Astrocyte (in vitro differentiated cells and primary cell): ENCODE measurements at places on chromosomes 2 and 18. TPM values are rescaled to one million over a fixed set of nuclear protein-coding genes. Genes with fewer than 3 reads are reported as not detected.

DNA sequence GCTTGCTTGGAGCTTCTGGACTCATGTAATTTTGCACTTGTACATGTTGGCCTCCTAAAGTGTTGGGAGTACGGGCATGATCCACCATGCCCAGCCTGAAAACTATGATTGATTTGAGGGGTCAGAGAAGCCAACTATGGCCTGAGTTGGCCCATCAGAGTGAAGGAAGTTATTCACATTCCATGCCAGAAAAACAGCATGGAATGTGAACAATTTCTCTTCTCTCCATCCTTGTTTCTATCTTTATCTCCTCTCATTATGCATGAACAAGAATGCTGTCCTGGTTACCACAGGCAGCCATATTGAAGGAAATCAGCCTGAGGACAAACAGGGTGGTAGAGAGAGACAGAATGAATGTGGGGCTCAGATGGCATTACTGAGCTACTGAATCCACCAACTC is 3.5 kb upstream of the CD226 start:
- H3K36me3 ChIP-seq, result no peaks in the 10 kb centered on the region
- peaks cover 3% of the 10 kb centered on the region for H3K4me1 ChIP-seq
- H3K4me3 ChIP-seq, result no peak overlapping the region
- peak; percentile 70 for DNase-seq
- no peaks in the 10 kb centered on the region for H3K27me3 ChIP-seq

The MC2R gene
- not detected in 2 replicates for total RNA-seq

The MYO5B gene
- 7.2 and 8.3 TPM in 2 replicates for total RNA-seq

DNA sequence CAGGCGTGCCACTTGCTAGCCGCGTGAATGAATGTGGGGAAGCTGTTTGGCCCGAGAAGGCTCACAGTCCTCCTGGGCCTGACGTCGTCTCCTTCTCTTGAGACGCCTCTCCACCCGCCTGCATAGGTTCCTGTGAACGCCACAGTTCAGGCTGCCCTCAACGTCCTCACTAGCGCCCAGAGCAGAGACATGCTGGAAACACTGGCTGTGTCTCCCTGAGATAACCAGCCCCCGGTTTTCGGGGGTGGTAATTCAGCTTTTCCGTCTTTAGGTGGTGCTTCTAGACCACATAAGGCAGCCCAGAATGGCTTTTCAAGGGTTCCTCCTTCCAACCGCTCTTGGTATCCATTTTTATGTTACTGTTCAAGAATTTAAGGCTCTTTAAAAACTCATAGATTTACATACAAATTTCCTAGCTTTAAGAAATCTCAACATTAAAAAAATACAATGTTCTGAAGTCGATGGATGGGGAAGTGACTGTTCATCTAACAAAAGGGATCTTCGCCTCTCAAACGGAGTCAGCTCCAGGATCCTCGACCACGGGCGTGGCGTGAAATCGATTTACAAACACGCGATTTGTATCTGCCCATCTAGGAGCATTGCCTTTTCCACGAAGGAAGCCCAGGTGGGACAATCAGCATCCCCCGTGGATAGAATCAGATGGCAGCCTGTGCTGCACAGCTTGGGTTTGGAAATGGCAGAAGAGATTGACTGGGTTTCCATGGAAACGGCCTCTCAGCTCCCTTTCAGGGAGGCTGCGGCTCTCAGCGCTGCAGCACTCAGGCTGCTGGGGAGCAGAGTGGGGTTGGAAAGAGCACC is 110.6 kb upstream of the PXDN start:
- DNase-seq, result peak; percentile 50
- H3K36me3 ChIP-seq, result no peaks in the 10 kb centered on the region
- H3K4me1 ChIP-seq, result peaks cover 4% of the 10 kb centered on the region

GRCh38 chr2:71423817-71424420 is 29.4 kb upstream of the DYSF start:
- H3K4me3 ChIP-seq, result no peak overlapping the region
- no peak for DNase-seq
- H3K4me1 ChIP-seq, result no peaks in the 10 kb centered on the region
- H3K36me3 ChIP-seq, result peaks cover 30% of the 10 kb centered on the region
- no peaks in the 10 kb centered on the region for H3K27me3 ChIP-seq
- no peak overlapping the region for H3K27ac ChIP-seq

DNA sequence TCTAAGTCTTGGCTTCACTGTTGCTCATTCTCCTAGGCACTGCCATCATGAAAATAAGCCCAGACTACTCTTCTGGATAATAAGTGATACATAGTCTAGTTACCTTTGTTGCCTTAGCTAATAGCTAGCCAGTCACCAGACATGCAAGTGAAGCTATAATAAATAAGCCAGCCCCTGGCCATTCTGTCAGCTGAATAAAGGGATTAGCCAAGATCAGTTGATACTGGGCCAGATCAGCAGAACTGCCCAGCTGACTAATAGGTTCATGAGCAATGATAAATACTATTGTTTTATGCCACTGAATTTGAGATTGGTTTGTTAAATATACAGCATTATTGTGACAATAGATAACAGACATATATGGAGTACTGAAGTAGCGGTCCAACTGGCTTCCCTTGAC is 8.0 kb upstream of the C2orf69 start:
- H3K36me3 ChIP-seq, result no peaks in the 10 kb centered on the region
- no peak overlapping the region for H3K27ac ChIP-seq
- H3K4me1 ChIP-seq, result no peaks in the 10 kb centered on the region
- no peak for DNase-seq

The CD8B2 gene
- not detected in 2 replicates for total RNA-seq

The GRHL1 gene
- total RNA-seq, result 2.5 and 4.1 TPM in 2 replicates

The CUL3 gene
- 78.2 and 95.5 TPM in 2 replicates for total RNA-seq

GRCh38 chr2:234615643-234616356 is 118.9 kb upstream of the ARL4C start:
- H3K27me3 ChIP-seq, result no peaks in the 10 kb centered on the region
- H3K27ac ChIP-seq, result no peak overlapping the region
- H3K4me1 ChIP-seq, result no peaks in the 10 kb centered on the region

DNA sequence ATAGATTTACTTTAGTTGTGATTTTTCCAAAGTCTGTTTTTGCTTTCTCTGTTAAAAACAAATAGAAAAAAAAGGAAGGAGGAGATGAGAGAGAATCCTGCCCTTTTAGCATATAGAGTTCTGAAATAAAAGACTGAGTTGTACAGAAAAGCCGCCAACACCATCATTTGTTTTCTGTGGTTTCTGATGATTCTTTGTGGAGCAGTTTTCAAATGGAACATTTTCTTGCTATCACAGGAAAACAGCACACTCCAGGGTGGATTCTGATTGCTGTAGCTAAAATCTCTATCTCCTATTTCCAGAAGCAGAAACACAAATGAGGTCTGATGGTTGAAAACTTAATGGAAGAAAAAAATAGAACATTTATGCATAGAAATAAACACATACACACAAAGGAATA is 144.6 kb upstream of the L3MBTL4 start:
- H3K4me3 ChIP-seq, result no peak overlapping the region
- DNase-seq, result no peak
- peaks cover 2% of the 10 kb centered on the region for H3K4me1 ChIP-seq
- no peaks in the 10 kb centered on the region for H3K27me3 ChIP-seq
- no peak overlapping the region for H3K27ac ChIP-seq

- no peaks in the 10 kb centered on the region for H3K27me3 ChIP-seq
- H3K4me3 ChIP-seq, result no peak overlapping the region
- H3K4me1 ChIP-seq, result peaks cover 14% of the 10 kb centered on the region
Measured at GRCh38 chr2:220033546-220033945, 406.1 kb downstream of the SLC4A3 start.

DNA sequence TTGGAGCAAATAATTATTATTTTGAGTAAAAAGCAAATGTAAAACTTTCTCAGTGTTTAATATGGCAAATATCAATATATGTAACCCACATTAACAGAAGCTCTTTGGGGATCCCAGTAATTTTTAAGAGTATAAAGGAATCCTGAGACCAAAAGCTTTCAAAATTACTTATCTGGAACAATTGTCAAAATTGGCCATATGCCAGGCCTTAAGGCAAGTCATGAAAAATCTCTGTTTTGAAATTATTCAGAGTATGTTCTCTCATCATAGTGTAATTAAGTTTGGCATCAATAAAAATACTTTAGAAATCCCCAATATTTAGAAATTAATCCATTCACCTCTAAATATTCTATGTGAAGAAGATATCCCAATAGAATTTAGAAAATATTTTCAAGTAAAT is 225.3 kb upstream of the ARL4C start:
- H3K27ac ChIP-seq, result no peak overlapping the region
- H3K4me3 ChIP-seq, result no peak overlapping the region
- no peaks in the 10 kb centered on the region for H3K27me3 ChIP-seq
- H3K36me3 ChIP-seq, result no peaks in the 10 kb centered on the region
- no peak for DNase-seq

The GREB1 gene
- total RNA-seq, result 9.3 and 14.5 TPM in 2 replicates

DNA sequence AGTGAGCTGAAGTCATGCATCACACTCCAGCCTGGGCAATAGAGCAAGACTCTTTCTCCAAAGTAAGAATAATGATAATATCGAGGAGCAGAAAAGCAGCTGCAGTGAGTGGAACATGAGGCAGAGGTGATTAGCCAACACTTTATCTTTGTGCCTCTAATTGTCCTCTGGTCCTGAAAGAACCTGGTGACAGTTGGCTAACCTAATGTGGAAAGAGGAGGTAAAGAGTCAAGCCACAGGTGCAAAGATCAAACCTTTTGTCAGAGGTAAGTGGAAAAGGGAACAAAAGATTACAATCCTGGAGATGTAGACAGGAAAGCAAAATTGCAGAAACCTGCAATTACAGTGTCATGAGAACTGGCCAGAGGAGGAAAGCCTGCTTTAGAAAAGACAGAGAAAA is 53.5 kb upstream of the LCLAT1 start:
- no peak overlapping the region for H3K27ac ChIP-seq
- no peak overlapping the region for H3K4me3 ChIP-seq
- no peak for DNase-seq
- peaks cover 8% of the 10 kb centered on the region for H3K27me3 ChIP-seq
- no peaks in the 10 kb centered on the region for H3K36me3 ChIP-seq
- no peaks in the 10 kb centered on the region for H3K4me1 ChIP-seq

GRCh38 chr2:32360416-32360815 is 3.6 kb downstream of the BIRC6 start:
- DNase-seq, result peak; percentile 56
- H3K4me1 ChIP-seq, result peaks cover 7% of the 10 kb centered on the region
- no peak overlapping the region for H3K4me3 ChIP-seq

- H3K4me3 ChIP-seq, result no peak overlapping the region
- H3K27ac ChIP-seq, result no peak overlapping the region
- H3K4me1 ChIP-seq, result no peaks in the 10 kb centered on the region
- no peaks in the 10 kb centered on the region for H3K27me3 ChIP-seq
- no peak for DNase-seq
Measured at GRCh38 chr2:2547451-2547850, 216.4 kb upstream of the MYT1L start.

The ANKRD29 gene
- 0.70 and 0.75 TPM in 2 replicates for total RNA-seq

DNA sequence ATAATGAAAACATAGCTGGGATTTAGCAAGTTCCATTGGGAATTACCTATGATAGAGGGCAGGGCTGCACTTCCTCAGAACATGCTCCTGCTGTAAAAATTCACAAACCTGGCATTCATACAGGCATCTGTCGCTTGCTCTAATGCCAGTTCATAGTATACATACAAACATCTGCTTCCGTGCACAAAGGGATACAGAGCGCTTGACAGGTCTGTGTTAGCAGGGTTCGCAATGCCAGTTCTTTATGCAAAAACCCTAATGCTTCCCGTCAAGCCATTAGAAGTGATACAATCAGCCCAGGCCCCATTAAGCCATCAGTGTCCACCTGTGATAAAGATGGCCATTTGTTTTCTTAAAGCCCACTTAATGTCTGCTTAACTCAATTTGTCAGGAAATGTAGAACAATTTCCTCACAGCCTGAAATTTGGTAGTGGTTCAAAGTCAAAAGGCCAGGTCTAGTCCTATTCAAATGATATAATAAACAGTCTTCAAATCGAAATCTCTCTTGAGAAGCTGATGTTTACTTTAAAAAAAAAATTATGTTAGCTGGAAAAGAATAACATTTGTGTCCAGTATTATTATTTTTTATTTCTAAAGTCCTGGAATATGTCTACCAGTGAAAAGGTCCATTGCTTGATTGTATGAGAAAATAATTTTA is 556.3 kb downstream of the ARHGAP15 start:
- H3K27me3 ChIP-seq, result no peaks in the 10 kb centered on the region
- no peaks in the 10 kb centered on the region for H3K4me1 ChIP-seq
- no peak for DNase-seq
- H3K36me3 ChIP-seq, result no peaks in the 10 kb centered on the region
- H3K27ac ChIP-seq, result no peak overlapping the region
- H3K4me3 ChIP-seq, result no peak overlapping the region

The PPM1G gene
- total RNA-seq, result 77.3 and 79.0 TPM in 2 replicates

- no peaks in the 10 kb centered on the region for H3K4me1 ChIP-seq
- no peak overlapping the region for H3K27ac ChIP-seq
- H3K4me3 ChIP-seq, result no peak overlapping the region
- DNase-seq, result no peak
- H3K36me3 ChIP-seq, result no peaks in the 10 kb centered on the region
Measured at GRCh38 chr2:18422432-18423165, 137.9 kb downstream of the RDH14 start.

- no peak overlapping the region for H3K27ac ChIP-seq
- no peaks in the 10 kb centered on the region for H3K36me3 ChIP-seq
- H3K27me3 ChIP-seq, result no peaks in the 10 kb centered on the region
- DNase-seq, result no peak
Measured at GRCh38 chr2:106996171-106996769, 110.3 kb upstream of the ST6GAL2 start.

- H3K36me3 ChIP-seq, result no peaks in the 10 kb centered on the region
- no peak overlapping the region for H3K4me3 ChIP-seq
- peak; percentile 69 for DNase-seq
- no peaks in the 10 kb centered on the region for H3K27me3 ChIP-seq
Measured at GRCh38 chr2:144836635-144837350, 316.9 kb upstream of the ZEB2 start.

GRCh38 chr2:228039752-228040534 is 141.5 kb downstream of the SPHKAP start:
- H3K4me1 ChIP-seq, result no peaks in the 10 kb centered on the region
- DNase-seq, result no peak
- H3K27ac ChIP-seq, result no peak overlapping the region
- no peak overlapping the region for H3K4me3 ChIP-seq
- H3K27me3 ChIP-seq, result no peaks in the 10 kb centered on the region

The AQP4 gene
- total RNA-seq, result 0.22 TPM in 1 of 2 replicates, not detected in the other

The CIB4 gene
- not detected in 2 replicates for total RNA-seq

GRCh38 chr2:171225302-171225980 is 64.7 kb upstream of the TLK1 start:
- H3K4me1 ChIP-seq, result peaks cover 10% of the 10 kb centered on the region
- peak; percentile 94 for DNase-seq
- no peaks in the 10 kb centered on the region for H3K36me3 ChIP-seq

DNA sequence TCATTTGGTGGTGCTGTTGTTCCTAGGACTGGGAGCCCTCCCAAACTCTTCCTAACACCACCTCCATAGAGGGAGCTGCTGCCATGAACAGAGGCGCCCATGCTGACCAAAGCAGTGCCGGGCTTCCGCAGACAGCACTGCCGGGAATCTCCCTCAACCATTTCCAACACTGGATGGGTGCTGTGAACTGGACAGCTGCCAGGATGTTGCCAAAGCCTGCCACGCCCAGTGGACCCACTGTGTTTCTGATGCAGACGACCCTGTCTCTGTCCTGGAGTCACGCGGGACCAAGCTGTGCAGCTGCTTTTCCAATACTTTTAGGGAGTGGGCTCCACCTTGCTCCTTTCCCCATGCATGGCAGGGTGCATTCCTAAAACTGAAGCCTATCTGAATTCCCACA is 16.9 kb upstream of the GNAL start:
- H3K4me3 ChIP-seq, result no peak overlapping the region
- DNase-seq, result no peak
- peaks cover 4% of the 10 kb centered on the region for H3K27me3 ChIP-seq
- H3K27ac ChIP-seq, result no peak overlapping the region
- no peaks in the 10 kb centered on the region for H3K36me3 ChIP-seq

The PLGLB2 gene
- total RNA-seq, result 3.7 TPM in 2 replicates

- H3K36me3 ChIP-seq, result no peaks in the 10 kb centered on the region
- peak; percentile 55 for DNase-seq
- no peak overlapping the region for H3K27ac ChIP-seq
- H3K27me3 ChIP-seq, result no peaks in the 10 kb centered on the region
- no peak overlapping the region for H3K4me3 ChIP-seq
- H3K4me1 ChIP-seq, result peaks cover 26% of the 10 kb centered on the region
Measured at GRCh38 chr2:27891673-27892105, 1.2 kb downstream of the BABAM2 start.
